ENCODE measurements at places on chromosomes 1 and 21.

- peak; percentile 45 for DNase-seq
Measured at GRCh38 chr1:110087812-110088738, 17.6 kb upstream of the ALX3 start.

- DNase-seq = no peak
Measured at GRCh38 chr1:198212675-198213074, 55.9 kb downstream of the NEK7 start.

DNA sequence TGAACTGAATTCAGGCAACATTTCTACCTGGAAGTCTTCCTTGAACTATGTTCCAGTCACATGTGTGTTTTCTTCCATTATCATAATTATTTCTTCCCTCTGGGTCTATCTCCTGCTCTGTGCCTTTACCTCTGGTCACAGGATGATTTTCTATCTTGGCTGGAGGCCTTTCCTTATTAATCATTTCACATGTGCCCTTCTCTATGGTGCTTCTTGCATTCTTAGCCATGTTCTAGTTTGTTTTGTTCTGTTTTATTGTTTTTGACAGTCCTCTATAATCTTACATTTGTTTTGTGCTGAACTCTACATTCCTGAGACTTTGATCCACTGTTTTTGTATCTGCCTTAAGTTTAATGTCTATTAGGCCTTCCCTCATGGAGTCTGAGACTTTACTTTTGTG lies 51.0 kb downstream of the SGIP1 start:
- DNase-seq = no peak

GRCh38 chr21:42155045-42155855 lies 63.7 kb upstream of the ABCG1 start:
- DNase-seq = no peak

DNA sequence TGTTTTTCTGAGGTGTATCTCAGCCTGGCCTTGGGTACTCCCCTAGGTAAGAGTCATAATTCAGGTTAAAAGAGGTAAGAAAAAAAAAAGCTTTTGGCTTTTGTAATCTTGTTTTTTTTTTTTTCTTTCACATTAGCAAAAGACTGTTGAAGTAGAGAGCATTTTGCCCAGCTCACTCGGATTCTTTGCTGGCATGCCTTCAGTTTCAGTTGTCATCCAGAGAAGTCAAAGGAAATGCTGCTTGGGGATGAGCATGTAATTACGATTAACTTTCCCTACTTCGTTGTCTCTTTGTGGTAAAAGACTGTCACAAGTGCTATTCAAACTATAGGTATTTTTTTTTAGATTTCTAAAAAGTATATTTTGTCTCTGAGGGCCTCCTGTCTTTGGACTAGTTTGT lies 6.3 kb downstream of the BACH1 start:
- DNase-seq = no peak

DNA sequence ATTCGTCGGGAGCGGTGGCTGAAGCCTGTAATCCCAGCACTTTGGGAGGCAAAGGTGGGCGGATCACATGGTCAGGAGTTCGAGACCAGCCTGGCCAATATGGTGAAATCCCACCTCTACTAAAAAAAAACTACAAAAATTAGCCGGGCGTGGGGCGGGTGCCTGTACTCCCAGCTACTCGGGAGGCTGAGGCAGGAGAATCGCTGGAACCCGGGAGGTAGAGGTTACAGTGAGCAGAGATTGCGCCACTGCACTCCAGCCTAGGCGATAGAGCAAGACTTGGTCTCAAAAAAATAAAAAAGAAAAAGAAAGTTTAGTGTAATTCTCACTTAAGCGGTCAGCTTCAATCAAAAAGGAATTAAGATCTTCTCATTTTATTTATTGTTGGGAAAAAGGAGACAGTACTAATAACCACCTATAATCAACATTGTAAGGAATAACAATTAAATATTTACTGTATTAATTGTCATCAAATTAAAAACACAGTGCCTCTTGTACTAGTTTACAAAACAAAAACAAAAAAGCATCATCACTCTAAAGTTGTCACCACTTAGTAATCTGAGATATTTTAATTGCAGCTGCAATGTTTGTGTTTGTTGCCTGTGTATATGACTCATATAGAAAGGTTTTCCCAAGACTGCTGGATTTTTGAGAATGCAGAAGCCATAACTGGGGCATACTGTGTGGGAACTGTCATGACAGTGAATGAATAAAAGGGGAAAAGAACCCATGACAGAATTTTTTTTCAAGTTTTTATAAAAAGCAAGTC lies 3.7 kb downstream of the FBXO42 start:
- peak; percentile 75 for DNase-seq

DNA sequence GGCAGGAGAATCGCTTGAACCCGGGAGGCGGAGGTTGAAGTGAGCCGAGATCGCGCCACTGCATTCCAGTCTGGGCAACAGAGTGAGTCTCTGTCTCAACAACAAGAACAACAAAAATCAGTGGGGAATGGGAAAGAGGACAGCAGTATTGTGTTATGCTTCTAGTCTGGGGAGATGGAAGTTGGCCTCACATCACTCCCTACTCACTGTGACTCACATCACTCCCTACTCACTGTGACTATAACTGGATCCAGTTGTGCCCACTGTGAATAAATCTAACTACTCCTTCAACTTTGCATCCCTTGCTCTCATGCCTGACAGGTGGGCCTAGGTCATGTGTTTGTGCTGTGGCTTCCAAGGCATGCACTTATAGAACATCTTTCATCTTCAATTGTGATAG lies 285.4 kb upstream of the USP24 start:
- no peak for DNase-seq

- DNase-seq = no peak
Measured at GRCh38 chr1:94022471-94023189, 98.3 kb downstream of the ABCA4 start.

GRCh38 chr1:172117800-172118199 lies 276.5 kb downstream of the DNM3 start:
- peak; percentile 12 for DNase-seq

DNA sequence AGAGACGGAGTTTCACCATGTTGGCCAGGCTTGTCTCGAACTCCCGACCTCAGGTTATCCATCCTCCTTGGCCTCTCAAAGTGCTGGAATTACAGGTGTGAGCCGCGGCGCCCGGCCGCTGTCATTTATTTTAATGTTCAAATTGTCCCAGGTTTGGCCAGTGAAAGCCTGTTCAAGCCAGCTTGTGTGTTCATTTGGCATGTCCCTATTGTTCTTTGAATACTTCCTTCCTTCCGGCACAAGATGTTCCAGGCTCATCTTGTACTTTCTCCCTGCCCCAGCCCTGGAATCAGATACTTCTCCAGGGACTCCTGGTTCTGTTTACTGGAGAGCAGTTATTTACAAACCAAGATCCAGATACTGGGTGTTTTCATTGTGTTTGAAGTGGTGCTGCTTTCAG lies 37.0 kb downstream of the ZBTB8B start:
- no peak for DNase-seq

Measured in SW480 (cell line).